ENCODE measurements at places on chromosomes 1 and 21.

DNA sequence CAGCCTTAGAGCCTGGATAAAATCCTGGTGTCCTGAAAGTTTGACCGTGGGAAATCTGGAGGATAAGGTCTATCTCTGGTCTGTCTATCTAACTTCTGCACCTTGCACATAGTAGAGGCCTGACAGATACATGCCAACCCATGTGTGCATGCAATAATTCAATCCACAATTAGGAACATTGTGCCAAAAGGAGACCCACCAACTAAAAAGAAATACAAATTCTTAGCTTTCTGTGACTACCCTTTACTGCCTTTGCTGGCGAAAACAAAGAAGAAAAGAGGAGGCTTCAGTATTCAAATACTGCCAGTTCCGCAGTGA lies 381 bp upstream of the KLHL20 start:
- no peak for DNase-seq

DNA sequence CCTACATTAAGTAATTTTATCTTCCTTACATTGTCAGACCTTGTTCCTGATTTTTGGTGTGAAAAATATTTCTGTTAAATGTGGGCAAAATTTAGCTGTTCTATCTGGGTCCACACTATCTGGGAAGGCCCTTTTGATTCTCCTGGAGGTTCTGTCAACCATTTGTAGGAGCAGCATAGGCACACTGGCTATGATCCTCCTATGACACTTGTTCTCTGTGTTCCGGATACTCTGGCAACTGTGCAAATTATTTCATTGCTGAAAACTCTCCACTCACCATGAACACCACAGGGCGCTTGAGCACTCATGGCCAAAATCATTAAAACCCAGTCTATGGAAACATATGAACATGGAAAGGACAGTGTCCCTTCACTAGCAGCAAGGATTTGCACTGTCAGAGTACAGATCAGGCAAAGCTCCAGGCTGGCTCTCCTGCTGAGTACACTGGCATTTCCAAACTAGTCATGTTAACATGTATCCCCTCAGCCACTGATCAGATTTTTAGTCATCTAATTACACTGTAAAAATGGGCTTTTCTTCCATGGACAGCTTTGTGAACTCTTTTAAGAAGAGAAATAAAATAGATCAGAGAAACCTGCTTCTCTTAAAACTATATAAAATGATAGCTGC lies 43.9 kb upstream of the SGIP1 start:
- no peak for DNase-seq

DNA sequence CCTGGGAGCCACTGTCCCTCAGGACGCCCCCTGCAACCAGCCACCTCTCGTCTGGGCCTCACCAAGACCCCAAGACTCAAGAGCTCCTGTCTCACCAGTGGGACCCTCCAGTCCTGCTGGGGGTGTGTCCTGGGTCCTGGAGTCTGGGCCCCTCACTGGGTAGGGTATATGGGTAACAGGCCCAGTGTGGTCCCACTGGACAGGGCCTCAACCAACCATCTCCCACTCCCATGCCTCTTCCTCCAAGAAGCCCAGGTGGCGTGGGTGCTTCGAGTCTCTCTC lies 725 bp upstream of the VWA1 start:
- DNase-seq, result no peak

GRCh38 chr1:29540801-29541357 lies 304.6 kb downstream of the PTPRU start:
- no peak for DNase-seq

- DNase-seq, result no peak
These were observed 15.9 kb upstream of the PLCH2 start for GRCh38 chr1:2460203-2460602.

- no peak for DNase-seq
These were observed 146.6 kb downstream of the TBX15 start for GRCh38 chr1:118841521-118841920.

GRCh38 chr1:175742790-175743459 lies 470 bp downstream of the TNR start:
- no peak for DNase-seq

DNA sequence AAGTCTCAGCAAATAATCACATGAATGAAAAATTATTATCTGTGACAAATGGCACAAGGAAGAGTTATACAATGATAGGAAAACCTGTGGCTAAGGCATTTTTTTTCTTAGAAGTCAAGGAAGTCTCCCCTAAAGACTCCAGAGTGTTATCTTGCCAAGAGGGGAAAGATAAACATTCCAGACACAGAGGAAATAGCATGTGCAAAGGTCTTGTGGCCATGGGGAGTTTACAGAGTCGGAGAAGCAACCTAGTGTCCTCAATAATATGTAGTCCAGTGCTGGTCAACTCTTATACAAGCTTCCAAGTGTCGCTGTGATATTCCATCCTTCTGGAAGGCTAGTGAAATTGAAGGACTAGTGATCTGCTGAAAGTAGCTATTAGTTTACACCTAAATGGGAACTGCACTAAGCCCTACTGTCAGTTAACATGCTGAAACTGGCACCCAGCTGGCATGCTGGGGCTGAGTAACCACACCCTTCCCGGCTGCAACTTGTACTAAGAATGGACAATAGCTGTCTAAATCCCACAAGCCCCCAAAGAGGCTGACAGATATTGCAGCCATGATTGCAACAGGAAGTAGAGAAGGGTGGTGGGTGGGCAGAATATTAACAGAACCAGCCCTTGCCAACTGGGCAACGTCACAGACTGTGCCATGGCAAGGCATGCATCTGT lies 11.5 kb upstream of the ATP1B1 start:
- no peak for DNase-seq

GRCh38 chr1:79716447-79716846 lies 709.9 kb upstream of the ADGRL4 start:
- DNase-seq, result no peak

DNA sequence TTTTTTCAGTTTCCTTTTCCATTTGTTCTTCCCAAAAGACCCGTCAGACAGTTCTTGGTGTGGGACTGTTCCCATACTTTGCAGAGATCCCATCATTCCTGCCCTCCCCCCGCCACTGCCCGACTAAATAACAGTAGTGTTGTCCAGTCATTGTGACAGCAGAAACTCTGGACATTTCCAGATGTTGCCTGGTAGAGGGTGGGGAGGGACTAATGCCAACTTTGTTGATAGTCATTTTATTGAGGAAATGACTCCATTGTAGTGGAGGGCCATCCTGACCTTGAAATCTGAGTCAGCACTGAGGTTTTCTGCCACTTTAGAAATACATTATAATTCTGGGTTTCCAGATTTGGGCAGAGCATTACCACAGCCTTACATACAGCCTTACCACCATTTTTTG lies 85.4 kb downstream of the CEP350 start:
- no peak for DNase-seq

DNA sequence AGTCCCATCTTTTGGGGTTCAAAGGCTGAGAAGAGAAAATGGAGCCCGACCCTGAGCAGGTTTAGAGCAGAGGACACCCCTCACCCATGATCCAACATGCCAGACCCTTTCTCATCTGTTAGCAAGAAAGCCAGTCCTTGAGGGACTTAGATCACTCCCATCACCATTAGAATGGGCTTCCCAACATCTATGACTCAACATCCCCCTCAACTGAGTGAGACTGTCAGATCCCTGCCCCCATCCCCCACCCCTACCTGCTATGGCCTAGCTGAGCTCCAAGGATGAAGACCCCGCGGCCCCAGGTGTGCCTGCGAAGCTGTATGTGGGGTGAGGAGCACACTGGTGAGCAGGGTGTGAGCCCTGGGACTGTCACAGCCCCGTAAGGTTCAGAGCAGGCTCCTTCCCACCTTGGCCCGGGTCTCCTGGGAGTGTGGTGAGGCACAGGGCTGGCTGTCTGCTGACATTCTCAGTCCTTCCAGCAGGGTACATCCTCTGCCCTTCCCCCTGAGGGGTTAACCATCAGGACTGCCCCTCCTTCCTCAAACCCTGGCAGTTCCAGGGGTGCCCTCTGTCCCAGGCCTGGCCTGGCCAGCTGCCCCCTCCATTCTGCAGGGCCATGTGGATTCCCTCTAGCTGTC lies 21.4 kb upstream of the BLACAT1 start:
- no peak for DNase-seq

- DNase-seq, result peak; percentile 17
These were observed 161.4 kb downstream of the SLC35F3 start for GRCh38 chr1:234065794-234066447.

- DNase-seq, result no peak
These were observed 210.9 kb downstream of the ZC3H11B start for GRCh38 chr1:219401724-219402625.

DNA sequence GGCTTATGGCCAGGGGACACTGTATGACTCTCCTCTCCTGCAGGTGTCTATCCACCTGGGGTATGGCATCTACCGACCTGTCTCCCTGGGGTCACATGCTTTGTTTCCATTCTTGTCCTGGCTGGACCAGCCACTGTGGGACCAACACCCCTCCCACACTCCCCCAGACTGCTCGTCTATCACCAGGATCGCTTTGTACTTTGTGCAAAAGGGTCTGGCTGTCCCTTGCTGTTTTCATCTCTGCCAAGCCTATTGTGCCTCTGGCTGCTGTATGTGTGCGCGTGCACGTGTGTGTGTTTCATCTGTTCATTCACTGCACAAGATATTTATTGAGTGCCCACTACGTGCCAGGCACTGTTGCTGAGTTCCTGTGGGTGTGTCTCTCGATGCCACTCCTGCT lies 25.5 kb downstream of the ETNK2 start:
- no peak for DNase-seq

- no peak for DNase-seq
These were observed 41.5 kb upstream of the MRPS6 start for GRCh38 chr21:34031835-34032370.

- DNase-seq, result no peak
These were observed 5.7 kb upstream of the SVBP start for GRCh38 chr1:42822800-42823392.

DNA sequence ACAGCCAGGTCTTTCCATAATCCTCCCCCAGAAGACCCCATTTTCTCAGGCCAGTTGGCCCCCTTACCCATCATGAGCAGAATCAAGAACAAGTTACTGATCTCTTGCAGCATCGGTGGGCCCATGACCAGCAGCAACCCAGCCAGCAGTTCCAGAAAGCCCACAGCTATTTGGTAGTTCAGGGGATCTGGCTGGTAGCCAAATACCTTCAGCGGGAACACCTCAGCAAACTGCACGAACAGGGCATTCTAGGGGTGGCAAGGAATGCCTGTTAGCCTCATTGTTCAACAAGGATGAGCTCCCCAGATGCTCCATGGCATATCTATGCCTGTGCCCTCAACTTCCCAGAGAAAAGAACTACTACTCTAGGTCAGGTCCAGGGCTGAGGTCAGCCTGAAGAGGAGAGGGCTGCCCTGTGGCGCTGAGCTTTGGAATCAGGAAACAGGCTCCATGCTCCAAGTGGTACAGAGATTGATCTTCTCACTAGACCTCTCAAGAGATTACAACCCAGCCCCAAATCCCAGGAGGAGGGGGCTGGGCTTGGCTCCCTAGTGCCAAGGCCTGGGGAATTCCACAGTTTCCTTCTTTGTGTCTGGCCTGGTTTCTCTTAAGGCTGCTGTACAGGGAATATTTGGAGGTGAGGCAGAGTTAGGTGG lies 1.3 kb downstream of the TMEM35B start:
- DNase-seq, result no peak

DNA sequence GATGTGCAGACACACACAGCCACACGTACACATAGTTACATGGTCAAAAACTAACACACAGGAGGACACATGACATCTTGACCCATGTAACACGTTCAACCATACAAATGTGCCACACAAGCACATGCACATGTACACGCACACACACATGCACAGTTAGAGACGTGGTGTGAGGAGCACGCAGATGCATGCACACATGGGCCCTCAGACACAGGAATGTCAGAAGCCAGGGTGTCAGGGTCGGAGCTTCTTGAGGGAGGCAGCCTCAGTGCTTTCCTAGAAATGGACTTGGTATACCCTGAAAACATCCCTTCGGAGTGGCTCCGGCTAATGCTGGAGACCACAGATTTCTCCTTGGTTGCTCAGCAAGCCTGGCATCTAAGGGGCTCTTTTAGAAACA lies 114.3 kb downstream of the DMRTB1 start:
- DNase-seq, result no peak

GRCh38 chr1:64195081-64195395 lies 8.4 kb upstream of the UBE2U start:
- DNase-seq, result no peak

DNA sequence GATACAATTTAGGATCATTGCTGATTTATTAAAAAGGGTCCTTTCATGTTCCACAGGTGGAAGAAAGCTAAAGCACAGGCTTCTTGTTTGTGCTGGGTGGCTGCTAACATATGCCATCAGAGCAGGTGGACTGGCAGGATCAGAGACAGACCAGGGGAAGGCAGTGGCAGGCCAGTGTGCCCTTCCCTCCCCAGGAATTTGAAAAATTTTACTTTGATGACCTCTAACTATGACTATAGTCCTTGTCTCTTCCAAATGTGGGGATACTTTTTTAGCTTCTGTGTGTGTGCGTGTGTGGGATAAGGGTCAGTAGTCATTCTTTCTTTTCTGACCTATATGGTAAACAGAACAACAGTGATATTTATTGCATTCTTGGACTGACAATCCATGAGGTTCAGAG lies 49.9 kb downstream of the LHX9 start:
- no peak for DNase-seq

- no peak for DNase-seq
These were observed 56.1 kb upstream of the SH3GLB1 start for GRCh38 chr1:86648255-86648654.

DNA sequence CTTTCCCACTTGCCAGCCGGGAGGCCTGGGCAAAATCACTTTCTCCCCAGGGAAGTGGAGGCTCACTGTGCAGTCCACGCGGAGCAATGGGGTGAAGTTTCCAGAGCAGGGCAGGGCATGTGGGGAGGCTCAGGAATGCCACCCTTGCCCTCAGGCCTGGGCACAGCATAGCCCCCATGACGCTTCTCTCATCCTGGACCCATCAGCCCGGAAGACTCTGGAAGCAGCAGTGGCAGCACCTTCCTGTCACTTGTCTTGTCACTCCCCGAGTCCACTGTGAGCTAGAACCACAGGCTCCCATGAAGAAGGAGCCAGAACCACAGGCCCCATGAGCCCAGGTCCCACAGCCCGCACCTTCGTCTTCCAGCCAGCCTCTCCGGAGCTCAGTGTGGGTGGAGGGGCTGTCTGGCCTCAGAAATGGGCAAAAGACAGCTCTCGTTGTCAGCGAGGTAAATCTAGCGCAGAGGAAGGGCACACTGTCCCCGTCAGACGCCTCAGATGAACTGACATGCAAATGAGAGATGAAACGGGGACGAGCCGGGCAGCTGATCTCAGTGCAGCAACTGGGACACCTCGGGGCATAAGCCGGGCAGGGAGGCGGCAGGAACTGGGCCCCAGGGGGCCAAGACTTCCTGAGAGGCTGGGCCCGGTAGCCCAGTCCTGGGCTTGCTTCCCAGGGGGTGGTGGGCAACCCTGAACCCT lies 6.1 kb downstream of the PDE9A start:
- no peak for DNase-seq

- no peak for DNase-seq
These were observed 28.8 kb downstream of the MEF2D start for GRCh38 chr1:156471496-156472490.

- no peak for DNase-seq
These were observed 95.1 kb upstream of the ARHGEF16 start for GRCh38 chr1:3359351-3359750.

All from stimulated activated CD8-positive, alpha-beta memory T cell treated with anti-CD3 and anti-CD28 coated beads, Interleukin-12 subunit alpha, Interleukin-12 subunit beta, amount 100 ng/mL, for 4 hours (primary cell).